ENCODE measurements at places on chromosomes 16 and 17.

DNA sequence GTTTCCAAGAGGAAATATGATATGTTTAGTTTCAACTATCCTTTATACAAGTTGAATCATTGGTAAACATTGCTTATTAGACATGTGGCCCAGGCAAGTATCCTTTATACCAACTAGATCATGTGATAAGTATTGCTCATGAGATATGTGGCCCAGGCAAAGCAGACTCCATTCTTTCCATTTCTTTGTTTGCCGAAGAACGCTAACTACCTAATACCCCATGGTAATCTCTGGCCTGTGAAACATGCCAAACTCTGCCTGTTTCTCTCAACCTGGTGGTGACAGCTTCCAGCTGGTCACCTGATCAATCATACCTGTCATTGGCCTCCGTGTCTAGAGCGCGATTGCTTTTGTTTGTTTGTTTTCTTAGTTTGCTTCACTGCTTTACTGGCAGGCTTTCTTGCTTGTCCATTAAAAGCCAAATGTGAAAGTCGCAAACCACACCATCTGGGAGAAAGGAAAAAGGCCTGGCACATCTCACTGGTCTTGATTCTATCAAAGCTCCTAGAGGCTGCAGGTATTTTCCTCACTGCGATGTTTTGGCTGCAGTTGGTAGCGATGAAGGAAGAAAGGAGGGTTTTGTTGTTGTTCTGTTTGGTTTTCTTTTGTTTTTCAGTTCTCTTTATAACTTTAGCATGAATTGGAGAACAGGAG, 686.2 kb downstream of the KCNJ2 start:
- H3K27me3 ChIP-seq: no peaks in the 10 kb centered on the region
- H3K4me1 ChIP-seq: no peaks in the 10 kb centered on the region
- DNase-seq: no peak
- no peaks in the 10 kb centered on the region for H3K36me3 ChIP-seq

GRCh38 chr16:69498926-69499325, 66.8 kb upstream of the NFAT5 start:
- H3K36me3 ChIP-seq: no peaks in the 10 kb centered on the region
- no peaks in the 10 kb centered on the region for H3K27me3 ChIP-seq
- no peak overlapping the region for H3K4me3 ChIP-seq
- no peak for DNase-seq
- peaks cover 9% of the 10 kb centered on the region for H3K4me1 ChIP-seq
- H3K27ac ChIP-seq: no peak overlapping the region

DNA sequence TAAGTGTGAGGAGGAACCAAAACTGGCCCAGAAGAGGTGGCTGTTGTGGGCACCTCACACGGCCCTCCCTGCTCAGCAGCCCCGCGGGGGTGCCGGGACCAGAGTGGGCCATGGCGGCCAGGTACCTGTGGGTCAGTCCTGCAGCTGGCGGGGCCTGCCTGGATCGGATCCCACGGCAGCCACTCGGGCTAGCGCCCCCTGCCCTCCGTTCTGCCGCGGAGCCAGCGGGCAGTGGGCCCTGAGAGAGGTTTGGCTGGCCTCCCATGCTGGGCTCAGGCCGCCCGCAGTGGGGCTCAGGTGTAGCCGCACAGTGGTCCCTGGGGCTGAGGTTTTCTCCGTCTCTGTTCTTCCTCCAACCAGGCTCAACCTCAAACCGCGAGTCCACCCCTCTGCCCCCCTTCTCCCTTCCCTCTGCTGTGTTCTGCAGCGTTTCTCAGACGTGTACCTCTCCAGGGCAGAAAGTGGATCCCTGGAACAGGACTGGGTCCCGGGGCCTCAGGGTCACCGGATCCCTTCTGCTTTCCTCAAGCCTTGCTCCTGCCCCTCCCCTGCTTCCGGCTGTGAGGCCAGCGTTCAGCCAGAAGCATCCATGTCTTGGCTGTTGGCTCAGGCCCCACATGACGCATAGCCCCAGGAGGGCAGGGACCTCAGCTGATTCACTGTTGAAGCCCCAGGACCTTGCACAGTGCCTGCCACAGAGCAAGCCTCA, 28.6 kb upstream of the ITGA3 start:
- H3K4me3 ChIP-seq: no peak overlapping the region
- no peaks in the 10 kb centered on the region for H3K36me3 ChIP-seq
- peaks cover 38% of the 10 kb centered on the region for H3K27me3 ChIP-seq
- no peak for DNase-seq
- H3K4me1 ChIP-seq: peaks cover 8% of the 10 kb centered on the region

DNA sequence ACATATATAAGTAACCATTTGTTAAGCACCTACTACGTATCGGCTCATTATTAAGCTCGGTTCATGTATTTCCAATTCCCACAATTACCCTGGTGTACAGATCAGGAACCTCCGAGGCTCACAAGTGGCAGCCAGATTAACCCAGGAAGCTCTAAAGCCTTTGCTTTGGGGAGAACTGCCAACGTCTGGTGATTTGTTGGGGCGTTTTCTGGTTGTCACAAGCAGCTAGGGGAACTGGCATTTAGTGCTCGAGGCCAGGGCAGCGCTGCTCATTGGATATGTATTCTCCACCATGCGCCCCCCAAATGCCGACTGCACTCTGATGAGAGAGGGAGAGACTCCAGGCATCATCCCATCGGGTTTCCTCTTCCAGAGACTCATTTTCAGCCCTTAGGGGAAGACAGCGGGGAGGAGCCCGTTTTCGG, 541 bp downstream of the ZNF18 start:
- DNase-seq: no peak
- H3K27me3 ChIP-seq: no peaks in the 10 kb centered on the region
- H3K36me3 ChIP-seq: peaks cover 10% of the 10 kb centered on the region
- peak overlapping the region; percentile 88 for H3K27ac ChIP-seq
- H3K4me3 ChIP-seq: peak overlapping the region; percentile 86

- no peak overlapping the region for H3K27ac ChIP-seq
- DNase-seq: peak; percentile 52
- peak overlapping the region; percentile 37 for H3K4me3 ChIP-seq
- H3K27me3 ChIP-seq: no peaks in the 10 kb centered on the region
- H3K4me1 ChIP-seq: peaks cover 23% of the 10 kb centered on the region
Measured at GRCh38 chr17:78272181-78272913, 40.9 kb downstream of the TMEM235 start.

DNA sequence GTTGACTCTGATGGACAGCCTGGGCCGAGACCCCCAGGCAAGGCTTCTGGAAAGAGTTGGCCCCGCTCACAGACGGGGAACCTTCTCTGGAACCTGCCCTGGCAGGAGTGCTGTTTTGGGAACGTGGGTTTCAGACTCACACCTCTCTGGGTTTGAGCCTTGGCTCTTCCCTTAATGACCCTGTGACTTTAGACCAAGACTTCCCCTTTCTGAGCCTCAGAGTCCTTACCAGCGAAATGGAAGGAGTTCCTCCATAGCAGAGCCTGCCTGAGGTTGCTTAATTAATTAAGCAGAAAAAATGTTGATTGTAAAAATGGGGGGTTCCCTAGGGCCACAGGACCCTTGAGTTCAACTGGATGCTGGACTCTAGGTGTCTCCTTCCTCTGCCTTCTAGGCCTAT, 408.2 kb downstream of the SEC14L1 start:
- no peak overlapping the region for H3K27ac ChIP-seq
- DNase-seq: no peak
- H3K4me3 ChIP-seq: no peak overlapping the region
- H3K36me3 ChIP-seq: no peaks in the 10 kb centered on the region

DNA sequence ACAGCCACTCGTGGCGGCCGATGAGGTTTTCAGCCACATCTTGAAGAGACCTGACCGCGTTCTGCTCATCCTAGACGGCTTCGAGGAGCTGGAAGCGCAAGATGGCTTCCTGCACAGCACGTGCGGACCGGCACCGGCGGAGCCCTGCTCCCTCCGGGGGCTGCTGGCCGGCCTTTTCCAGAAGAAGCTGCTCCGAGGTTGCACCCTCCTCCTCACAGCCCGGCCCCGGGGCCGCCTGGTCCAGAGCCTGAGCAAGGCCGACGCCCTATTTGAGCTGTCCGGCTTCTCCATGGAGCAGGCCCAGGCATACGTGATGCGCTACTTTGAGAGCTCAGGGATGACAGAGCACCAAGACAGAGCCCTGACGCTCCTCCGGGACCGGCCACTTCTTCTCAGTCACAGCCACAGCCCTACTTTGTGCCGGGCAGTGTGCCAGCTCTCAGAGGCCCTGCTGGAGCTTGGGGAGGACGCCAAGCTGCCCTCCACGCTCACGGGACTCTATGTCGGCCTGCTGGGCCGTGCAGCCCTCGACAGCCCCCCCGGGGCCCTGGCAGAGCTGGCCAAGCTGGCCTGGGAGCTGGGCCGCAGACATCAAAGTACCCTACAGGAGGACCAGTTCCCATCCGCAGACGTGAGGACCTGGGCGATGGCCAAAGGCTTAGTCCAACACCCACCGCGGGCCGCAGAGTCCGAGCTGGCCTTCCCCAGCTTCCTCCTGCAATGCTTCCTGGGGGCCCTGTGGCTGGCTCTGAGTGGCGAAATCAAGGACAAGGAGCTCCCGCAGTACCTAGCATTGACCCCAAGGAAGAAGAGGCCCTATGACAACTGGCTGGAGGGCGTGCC, 30.1 kb downstream of the CIITA start:
- no peak overlapping the region for H3K27ac ChIP-seq
- peaks cover 1% of the 10 kb centered on the region for H3K36me3 ChIP-seq
- H3K4me3 ChIP-seq: no peak overlapping the region

DNA sequence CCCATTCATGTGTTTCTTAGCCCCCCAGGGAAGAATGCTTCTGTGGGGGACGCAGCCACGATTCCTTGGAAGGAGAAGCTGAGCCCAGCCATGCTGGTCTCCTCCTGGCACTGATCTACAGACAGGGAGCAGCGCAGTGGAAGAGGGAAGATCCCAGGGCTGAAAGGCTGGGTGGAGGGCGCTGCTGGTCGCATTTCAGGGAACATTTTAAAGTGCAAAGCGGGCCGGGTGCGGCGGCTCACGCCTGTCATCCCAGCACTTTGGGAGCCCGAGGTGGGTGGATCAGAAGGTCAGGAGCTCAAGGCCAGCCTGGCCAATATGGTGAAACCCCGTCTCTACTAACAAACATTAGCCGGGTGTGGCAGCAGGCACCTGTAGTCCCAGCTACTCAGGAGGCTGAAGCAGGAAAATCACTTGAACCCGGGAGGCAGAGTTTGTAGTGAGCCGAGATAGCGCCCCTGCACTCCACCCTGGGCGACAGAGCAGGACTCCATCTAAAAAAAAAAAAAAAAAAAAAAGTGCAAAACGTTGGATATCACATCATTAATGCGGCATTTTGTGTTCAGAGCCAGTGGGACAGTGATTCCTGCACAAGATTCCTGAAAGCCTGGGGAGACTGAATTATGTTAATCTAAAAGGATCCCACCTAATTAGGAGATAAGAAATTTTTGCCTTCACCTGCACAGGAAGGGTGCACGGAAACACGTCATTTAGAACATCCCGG, 558 bp upstream of the CHMP6 start:
- peaks cover 5% of the 10 kb centered on the region for H3K27me3 ChIP-seq
- H3K4me3 ChIP-seq: peak overlapping the region; percentile 70
- H3K4me1 ChIP-seq: peaks cover 17% of the 10 kb centered on the region
- H3K27ac ChIP-seq: peak overlapping the region; percentile 77
- no peaks in the 10 kb centered on the region for H3K36me3 ChIP-seq

GRCh38 chr17:3998436-3998835, 34.2 kb upstream of the ATP2A3 start:
- no peaks in the 10 kb centered on the region for H3K36me3 ChIP-seq
- H3K27me3 ChIP-seq: no peaks in the 10 kb centered on the region
- peaks cover 2% of the 10 kb centered on the region for H3K4me1 ChIP-seq
- DNase-seq: no peak

GRCh38 chr17:56292010-56292409, 138.7 kb downstream of the ANKFN1 start:
- no peak for DNase-seq
- no peak overlapping the region for H3K27ac ChIP-seq
- no peaks in the 10 kb centered on the region for H3K36me3 ChIP-seq
- no peaks in the 10 kb centered on the region for H3K27me3 ChIP-seq
- H3K4me1 ChIP-seq: peaks cover 27% of the 10 kb centered on the region
- H3K4me3 ChIP-seq: no peak overlapping the region

- peaks cover 22% of the 10 kb centered on the region for H3K4me1 ChIP-seq
- peak overlapping the region; percentile 92 for H3K27ac ChIP-seq
- no peaks in the 10 kb centered on the region for H3K27me3 ChIP-seq
Measured at GRCh38 chr16:30902029-30902972, 5.9 kb downstream of the CTF1 start.

DNA sequence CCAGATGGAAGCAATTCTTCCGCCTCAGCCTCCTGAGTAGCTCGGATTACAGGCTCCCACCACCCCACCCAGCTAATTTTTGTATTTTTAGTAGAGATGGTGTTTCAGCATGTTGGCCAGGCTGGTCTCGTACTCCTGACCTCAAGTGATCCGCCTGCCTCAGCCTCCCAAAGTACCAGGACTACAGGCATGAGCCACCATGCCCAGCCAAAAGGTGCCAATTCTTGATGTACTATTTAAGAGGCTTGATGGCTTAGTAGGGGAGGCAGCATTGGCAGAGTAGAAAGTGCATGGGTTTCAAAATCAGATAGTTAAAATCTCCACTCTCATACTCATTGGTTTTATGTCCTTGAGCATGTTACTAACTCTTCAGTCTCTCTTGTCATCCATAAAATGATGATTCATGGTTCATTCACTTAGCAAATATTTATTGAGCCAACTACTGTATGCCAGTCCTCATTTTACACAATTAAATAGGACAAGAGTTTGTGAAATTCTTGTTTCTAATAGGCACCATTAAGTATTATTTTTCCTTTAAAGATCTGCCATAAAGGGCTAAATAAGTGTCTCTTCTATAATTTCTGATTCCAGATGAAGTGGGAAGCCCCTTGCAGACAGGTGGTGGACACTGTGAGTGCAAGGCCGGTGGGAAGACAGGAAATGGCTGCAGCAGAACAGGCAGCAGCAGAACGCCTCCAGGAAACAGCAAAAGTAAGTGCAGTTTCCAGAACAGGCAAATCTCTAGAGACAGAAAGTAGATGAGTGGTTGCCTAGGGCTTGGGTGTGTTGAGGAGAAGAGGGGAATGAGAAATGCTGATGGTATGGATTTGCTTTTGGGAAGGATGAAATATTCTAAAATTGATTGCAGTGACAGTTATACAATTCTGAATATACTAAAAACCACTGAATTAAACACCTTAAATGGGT, 8.2 kb upstream of the RPL27 start:
- no peak overlapping the region for H3K27ac ChIP-seq
- H3K36me3 ChIP-seq: peaks cover 18% of the 10 kb centered on the region

GRCh38 chr16:82900559-82900958, 273.8 kb downstream of the CDH13 start:
- no peak overlapping the region for H3K27ac ChIP-seq
- no peak overlapping the region for H3K4me3 ChIP-seq
- H3K36me3 ChIP-seq: no peaks in the 10 kb centered on the region
- no peaks in the 10 kb centered on the region for H3K27me3 ChIP-seq

- no peak overlapping the region for H3K27ac ChIP-seq
- no peaks in the 10 kb centered on the region for H3K4me1 ChIP-seq
- DNase-seq: no peak
- no peaks in the 10 kb centered on the region for H3K36me3 ChIP-seq
- H3K27me3 ChIP-seq: no peaks in the 10 kb centered on the region
- H3K4me3 ChIP-seq: no peak overlapping the region
Measured at GRCh38 chr16:9337308-9338032, 246.0 kb downstream of the HAPSTR1 start.

GRCh38 chr17:20979792-20980083, 63.1 kb downstream of the USP22 start:
- H3K4me1 ChIP-seq: no peaks in the 10 kb centered on the region
- no peaks in the 10 kb centered on the region for H3K36me3 ChIP-seq
- H3K4me3 ChIP-seq: no peak overlapping the region
- DNase-seq: no peak
- H3K27me3 ChIP-seq: peaks cover 25% of the 10 kb centered on the region

- peaks cover 14% of the 10 kb centered on the region for H3K27me3 ChIP-seq
- no peak overlapping the region for H3K27ac ChIP-seq
- H3K36me3 ChIP-seq: no peaks in the 10 kb centered on the region
- no peaks in the 10 kb centered on the region for H3K4me1 ChIP-seq
- no peak overlapping the region for H3K4me3 ChIP-seq
Measured at GRCh38 chr17:68861602-68862001, 93.6 kb downstream of the ABCA8 start.

GRCh38 chr17:76531486-76532038, 5.9 kb downstream of the CYGB start:
- H3K36me3 ChIP-seq: no peaks in the 10 kb centered on the region
- no peak overlapping the region for H3K27ac ChIP-seq
- H3K4me1 ChIP-seq: peaks cover 25% of the 10 kb centered on the region

All from activated naive CD8-positive, alpha-beta T cell treated with anti-CD3 and anti-CD28 coated beads for 36 hours (primary cell).